ENCODE measurements at places on chromosomes 16 and 17. TPM values are rescaled to one million over a fixed set of nuclear protein-coding genes. Genes with fewer than 3 reads are reported as not detected.

The ARHGAP44 gene
- 31.0 TPM for total RNA-seq

The EVPLL gene
- total RNA-seq: not detected

The SLC6A2 gene
- not detected for total RNA-seq

The ASIC2 gene
- 12.5 TPM for total RNA-seq

The KCNG4 gene
- total RNA-seq: not detected

The CYB5B gene
- total RNA-seq: 67.0 TPM

The SCRN2 gene
- 37.6 TPM for total RNA-seq

The PHKG2 gene
- total RNA-seq: 12.8 TPM

The PPY gene
- total RNA-seq: not detected

The SLFN11 gene
- 2.5 TPM for total RNA-seq

The SECTM1 gene
- not detected for total RNA-seq

The NOXO1 gene
- total RNA-seq: 2.8 TPM

The ADAD2 gene
- not detected for total RNA-seq

The ERCC4 gene
- total RNA-seq: 13.5 TPM

The SPATA32 gene
- not detected for total RNA-seq

The PIK3R6 gene
- 0.94 TPM for total RNA-seq

The PLEKHH3 gene
- 4.4 TPM for total RNA-seq

The PROCA1 gene
- total RNA-seq: 5.0 TPM

The CDH15 gene
- not detected for total RNA-seq

The CA4 gene
- total RNA-seq: not detected

The ACSM2A gene
- total RNA-seq: not detected

The YBX2 gene
- 2.5 TPM for total RNA-seq

The NACA2 gene
- not detected for total RNA-seq

The PPM1E gene
- 52.3 TPM for total RNA-seq

All from parietal lobe (tissue), 2 donors.